ENCODE measurements at places on chromosomes 11 and 22.

GRCh38 chr11:132683602-132684001 lies 848.7 kb downstream of the OPCML start:
- H3K4me1 ChIP-seq, result no peaks in the 10 kb centered on the region
- DNase-seq, result no peak
- H3K36me3 ChIP-seq, result no peaks in the 10 kb centered on the region
- H3K27me3 ChIP-seq, result no peaks in the 10 kb centered on the region
- no peak overlapping the region for H3K4me3 ChIP-seq
- H3K27ac ChIP-seq, result no peak overlapping the region

DNA sequence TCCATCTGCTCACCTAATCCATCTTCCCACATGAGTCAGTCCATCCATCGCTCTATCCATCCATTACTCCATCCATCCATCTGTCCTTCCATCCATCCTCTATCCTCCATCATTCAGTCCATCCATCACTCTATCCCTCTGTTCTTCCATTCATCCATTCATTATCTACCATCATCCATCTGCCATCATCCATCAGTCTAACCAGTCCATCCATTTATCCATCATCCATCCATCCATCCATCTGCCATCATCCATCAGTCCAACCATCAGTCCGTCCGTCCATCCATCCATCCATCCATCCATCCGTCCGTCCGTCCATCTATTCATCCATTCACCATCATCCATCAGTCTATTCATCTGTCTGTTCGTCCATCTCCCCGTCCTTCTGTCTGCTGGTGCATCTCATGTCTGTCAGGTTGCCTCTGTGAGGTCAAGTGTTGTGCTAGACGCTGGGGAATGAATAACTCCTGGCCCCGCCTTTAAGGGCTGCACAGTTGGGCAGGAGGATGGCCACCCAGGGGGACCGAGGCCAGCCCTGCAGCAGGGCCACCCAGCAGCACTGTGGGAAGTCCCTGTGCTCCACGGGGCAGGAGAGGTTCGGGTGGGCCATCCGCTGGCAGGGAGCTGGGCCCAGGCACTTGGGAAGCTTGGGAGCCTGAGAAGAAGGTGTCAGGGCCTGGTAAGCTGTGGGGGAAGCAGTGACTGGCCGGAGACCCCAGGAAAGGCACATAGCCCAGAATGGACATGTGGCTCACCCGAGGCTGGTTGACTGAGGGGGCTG lies 137.1 kb downstream of the CTTN start:
- H3K27ac ChIP-seq, result no peak overlapping the region
- no peak for DNase-seq
- H3K36me3 ChIP-seq, result no peaks in the 10 kb centered on the region
- H3K27me3 ChIP-seq, result no peaks in the 10 kb centered on the region

DNA sequence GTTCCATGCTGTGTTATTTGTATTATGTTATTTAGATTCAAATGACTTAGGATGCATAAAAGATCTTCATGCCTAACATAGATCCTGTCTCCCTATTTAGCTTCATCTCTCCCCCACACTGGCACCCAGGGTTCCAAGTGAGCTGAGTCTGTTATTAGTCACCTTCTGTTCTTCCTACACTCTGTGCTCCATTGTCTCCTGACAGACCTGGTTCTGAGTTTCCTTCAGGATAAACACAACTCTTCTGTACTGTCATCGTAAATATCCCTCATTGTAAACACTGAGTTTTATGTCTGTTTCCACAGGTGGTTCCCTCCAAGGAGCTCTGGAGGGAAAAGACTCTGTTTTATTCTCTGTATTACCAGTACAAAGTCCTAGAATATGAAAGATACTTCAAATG lies 8.7 kb downstream of the MMP26 start:
- H3K4me1 ChIP-seq, result no peaks in the 10 kb centered on the region
- no peak for DNase-seq
- H3K27me3 ChIP-seq, result no peaks in the 10 kb centered on the region
- no peaks in the 10 kb centered on the region for H3K36me3 ChIP-seq
- H3K27ac ChIP-seq, result no peak overlapping the region

- no peak for DNase-seq
- no peak overlapping the region for H3K4me3 ChIP-seq
- H3K4me1 ChIP-seq, result peaks cover 8% of the 10 kb centered on the region
Observed at GRCh38 chr11:73145986-73146575, 4.0 kb upstream of the FCHSD2 start.

DNA sequence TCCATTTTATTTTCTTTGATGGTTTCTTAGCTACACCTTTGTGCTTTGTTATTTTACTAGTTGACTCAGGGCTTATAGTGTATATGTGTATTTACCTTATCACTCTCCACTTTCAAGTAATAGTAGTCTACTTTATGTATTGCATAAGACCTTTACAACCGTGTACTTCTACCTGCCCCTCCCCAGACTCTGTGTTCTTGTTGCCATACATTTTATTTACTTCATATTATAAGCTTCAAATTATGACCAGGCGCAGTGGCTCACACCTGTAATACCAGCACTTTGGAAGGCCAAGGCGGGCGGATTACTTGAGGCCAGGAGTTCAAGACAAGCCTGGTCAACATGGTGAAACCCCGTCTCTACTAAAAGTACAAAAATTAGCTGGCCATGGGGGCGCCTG lies 28.2 kb upstream of the CTSD start:
- no peak for DNase-seq
- no peak overlapping the region for H3K27ac ChIP-seq
- H3K4me1 ChIP-seq, result no peaks in the 10 kb centered on the region
- no peak overlapping the region for H3K4me3 ChIP-seq

DNA sequence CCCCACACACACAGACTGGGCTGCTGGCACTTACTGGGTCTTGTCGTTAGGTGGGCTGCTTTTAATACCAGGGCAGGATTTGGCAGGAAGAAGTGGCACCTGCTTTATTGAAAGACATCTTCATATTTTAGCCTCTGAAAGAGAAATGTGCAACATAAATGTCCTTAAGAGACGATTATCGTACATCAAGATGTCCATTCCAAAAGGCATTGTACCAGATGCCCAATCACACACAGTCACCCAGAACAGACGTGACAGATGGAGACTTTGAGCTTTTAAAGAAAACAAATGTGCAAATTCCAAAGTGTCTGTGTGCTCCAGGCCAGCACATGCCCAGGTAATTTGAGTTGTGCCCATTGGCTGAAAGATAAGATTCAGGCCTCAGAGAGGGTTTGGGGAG lies 155.7 kb downstream of the RRAS2 start:
- no peak for DNase-seq
- no peak overlapping the region for H3K4me3 ChIP-seq
- H3K27me3 ChIP-seq, result no peaks in the 10 kb centered on the region
- H3K36me3 ChIP-seq, result no peaks in the 10 kb centered on the region

- H3K27me3 ChIP-seq, result no peaks in the 10 kb centered on the region
- H3K4me1 ChIP-seq, result no peaks in the 10 kb centered on the region
- DNase-seq, result no peak
Observed at GRCh38 chr11:26571861-26572654, at the start of gene MUC15. Gene MUC15, minus strand, starts transcription at chr11:26572263. Its CDS starts 5,169 bp downstream, at chr11:26567094.

- no peak overlapping the region for H3K4me3 ChIP-seq
- no peaks in the 10 kb centered on the region for H3K27me3 ChIP-seq
- H3K4me1 ChIP-seq, result no peaks in the 10 kb centered on the region
- no peaks in the 10 kb centered on the region for H3K36me3 ChIP-seq
Observed at GRCh38 chr11:86202013-86202336, 42.6 kb upstream of the EED start.

DNA sequence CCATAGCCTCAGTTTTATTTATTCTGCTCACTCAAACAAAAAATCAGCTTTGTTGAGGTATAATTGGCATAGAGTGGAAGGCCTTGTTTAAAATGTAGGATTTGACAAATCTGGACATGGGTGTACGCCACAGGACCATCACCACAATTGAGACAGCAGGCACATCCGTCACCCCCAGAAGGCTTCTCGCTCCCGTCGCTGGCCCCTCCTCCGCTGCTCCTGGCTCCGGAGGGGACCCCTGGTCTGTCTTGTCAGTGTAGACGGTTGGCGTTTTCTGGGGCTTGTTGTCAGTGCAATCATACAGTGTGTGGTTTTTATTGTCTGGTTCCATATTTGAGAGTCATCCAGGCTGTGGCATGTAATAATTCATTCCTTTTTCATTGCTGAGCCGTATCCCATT lies 97.6 kb downstream of the KCNQ1 start:
- H3K27me3 ChIP-seq, result no peaks in the 10 kb centered on the region
- H3K27ac ChIP-seq, result no peak overlapping the region
- DNase-seq, result no peak
- H3K4me3 ChIP-seq, result no peak overlapping the region
- H3K4me1 ChIP-seq, result peaks cover 2% of the 10 kb centered on the region
- H3K36me3 ChIP-seq, result no peaks in the 10 kb centered on the region
